ENCODE measurements at places on chromosomes 11 and 22.

GRCh38 chr11:9136741-9137140 lies 45.3 kb upstream of the SCUBE2 start:
- no peak for DNase-seq

GRCh38 chr11:111736181-111736590 lies 30.0 kb downstream of the PPP2R1B start:
- DNase-seq: no peak

GRCh38 chr11:9367551-9367950 lies 16.9 kb upstream of the IPO7 start:
- DNase-seq: no peak

GRCh38 chr11:116700586-116701220 lies 72.1 kb downstream of the BUD13 start:
- DNase-seq: no peak

GRCh38 chr11:65110354-65110861 lies 1.3 kb upstream of the TM7SF2 start:
- peak; percentile 97 for DNase-seq

GRCh38 chr11:88310246-88310645 lies 27.3 kb downstream of the CTSC start:
- no peak for DNase-seq

- no peak for DNase-seq
Observed at GRCh38 chr22:48607901-48608662, 1219.6 kb downstream of the BRD1 start.

GRCh38 chr11:111703576-111703975 lies 62.6 kb downstream of the PPP2R1B start:
- no peak for DNase-seq
